Osteoblast (primary cell): ENCODE measurements at places on chromosomes 4 and X. TPM values are rescaled to one million over a fixed set of nuclear protein-coding genes. Genes with fewer than 3 reads are reported as not detected.

The GAGE12H gene
- not detected in 2 replicates for total RNA-seq

The USP53 gene
- 61.9 and 70.7 TPM in 2 replicates for total RNA-seq

The MAGEA11 gene
- total RNA-seq: not detected in 2 replicates

The UBL4A gene
- total RNA-seq: 30.4 and 31.5 TPM in 2 replicates

The MAGEA2 gene
- total RNA-seq: not detected in 2 replicates

The RHOXF2B gene
- not detected in 2 replicates for total RNA-seq

The PABPC5 gene
- total RNA-seq: 3.2 and 3.6 TPM in 2 replicates

The CTSO gene
- total RNA-seq: 25.0 and 33.0 TPM in 2 replicates

The PRKG2 gene
- 0.72 and 0.88 TPM in 2 replicates for total RNA-seq
